ENCODE measurements at places on chromosomes 3 and 15.

DNA sequence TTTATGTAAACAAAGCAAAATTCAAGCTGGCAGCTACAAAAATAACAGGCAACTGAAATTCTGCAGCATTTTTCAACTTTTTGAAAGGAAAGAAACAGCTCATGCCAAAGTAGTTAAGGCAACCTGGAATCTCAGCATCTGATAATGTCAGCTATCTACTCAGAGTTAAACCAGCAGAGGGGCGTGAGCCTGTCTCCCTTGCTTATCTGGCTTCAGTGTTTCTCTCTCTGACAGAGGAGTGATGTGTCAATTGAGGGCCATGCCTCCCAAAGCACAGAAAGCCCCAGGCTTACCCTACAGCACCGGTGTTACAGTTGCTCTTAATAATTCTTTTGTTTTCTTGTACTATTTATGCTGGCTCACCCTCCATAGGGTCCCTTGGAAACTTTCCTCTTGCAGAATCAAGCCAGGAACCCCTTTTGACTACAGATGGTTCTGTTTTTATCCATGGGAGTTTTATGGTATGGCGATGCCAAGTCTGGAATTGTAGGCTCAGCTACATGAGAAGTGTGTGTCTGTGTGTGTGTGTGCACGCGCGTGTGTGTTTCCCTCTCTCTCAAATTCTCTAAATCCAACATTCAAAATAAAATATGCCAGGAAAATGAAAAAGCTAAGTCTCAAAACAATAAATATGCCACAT lies 7.3 kb downstream of the TMEM212 start:
- DNase-seq, result no peak

- DNase-seq, result no peak
Measured at GRCh38 chr15:65633752-65634151, 12.0 kb downstream of the SLC24A1 start.

GRCh38 chr3:78660957-78661356 lies 1106.8 kb downstream of the ROBO1 start:
- no peak for DNase-seq

DNA sequence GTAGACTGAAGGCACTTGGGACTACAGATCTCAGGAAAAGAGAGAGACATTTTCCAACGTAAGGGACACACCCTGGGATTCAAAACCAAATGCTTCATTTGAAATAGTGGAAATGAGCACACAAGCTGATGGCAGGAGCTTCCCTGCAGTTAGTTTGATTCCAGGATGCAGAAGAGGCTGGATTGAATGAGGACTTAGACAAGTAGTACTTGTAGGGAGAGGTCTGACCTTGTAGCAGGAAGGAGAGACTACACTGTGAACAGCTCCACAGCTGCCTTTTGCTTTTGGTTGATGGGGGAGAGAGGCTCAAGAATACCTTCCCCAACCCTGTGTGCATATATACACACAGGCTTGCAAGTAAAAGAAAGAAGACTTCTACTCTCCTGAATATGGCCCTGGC lies 51.5 kb downstream of the PDE8A start:
- DNase-seq, result no peak

Measured in stimulated activated CD8-positive, alpha-beta memory T cell treated with anti-CD3 and anti-CD28 coated beads, Interleukin-4, amount 100 ng/mL, for 1 hour (primary cell).